Stimulated activated CD4-positive, alpha-beta T cell treated with anti-CD3 and anti-CD28 coated beads, TNF-alpha, amount 100 ng/mL, for 4 hours (primary cell): ENCODE measurements at places on chromosomes 12 and 14.

DNA sequence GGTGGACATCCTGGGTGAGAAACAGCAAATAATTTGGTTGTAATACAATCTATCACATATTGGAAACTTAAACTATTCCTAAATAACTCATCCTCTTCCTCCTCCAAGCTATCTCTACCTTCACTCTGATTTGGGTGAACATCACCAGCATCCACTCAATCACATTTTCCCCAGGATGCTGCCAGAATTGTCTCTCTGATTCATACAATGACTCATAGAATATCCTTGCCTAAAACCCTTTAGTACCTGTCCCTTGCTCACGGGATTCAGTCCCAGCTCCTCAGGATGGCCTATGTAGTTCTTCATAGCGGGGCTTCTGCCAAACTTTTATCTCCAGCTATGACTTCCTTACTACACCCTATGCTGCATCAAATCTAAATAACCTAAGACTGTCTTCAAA lies 146.8 kb downstream of the EMP1 start:
- DNase-seq, result no peak

- DNase-seq, result no peak
These were observed 647 bp downstream of the OR6C70 start for GRCh38 chr12:55469291-55469690.

DNA sequence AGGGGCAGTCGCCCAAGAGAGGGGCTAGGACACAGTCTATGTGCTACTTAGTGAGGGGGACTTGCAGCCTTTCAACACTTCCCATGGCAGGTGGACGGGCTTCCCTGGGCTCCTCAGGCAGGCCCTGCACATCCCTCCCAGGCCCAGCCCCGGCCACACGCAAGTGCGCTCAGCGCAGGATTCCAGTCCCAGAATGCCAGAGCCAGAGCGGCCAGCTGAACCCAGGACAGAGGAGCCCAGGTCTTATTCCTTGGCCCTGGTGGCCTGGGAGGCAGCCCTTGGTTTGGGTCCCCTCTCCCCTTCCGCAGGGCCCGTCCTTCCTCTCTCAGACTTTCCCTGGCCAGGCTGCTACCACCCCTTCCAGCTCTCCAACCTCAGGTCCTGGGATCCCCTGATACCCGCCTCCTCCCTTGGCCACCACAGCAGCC lies 12.0 kb downstream of the DLK1 start:
- DNase-seq, result no peak

- DNase-seq, result no peak
These were observed 200.2 kb downstream of the ITPR2 start for GRCh38 chr12:26632756-26633155.
